Left colon (tissue), 2 donors: ENCODE measurements at places on chromosomes 2 and 18.

DNA sequence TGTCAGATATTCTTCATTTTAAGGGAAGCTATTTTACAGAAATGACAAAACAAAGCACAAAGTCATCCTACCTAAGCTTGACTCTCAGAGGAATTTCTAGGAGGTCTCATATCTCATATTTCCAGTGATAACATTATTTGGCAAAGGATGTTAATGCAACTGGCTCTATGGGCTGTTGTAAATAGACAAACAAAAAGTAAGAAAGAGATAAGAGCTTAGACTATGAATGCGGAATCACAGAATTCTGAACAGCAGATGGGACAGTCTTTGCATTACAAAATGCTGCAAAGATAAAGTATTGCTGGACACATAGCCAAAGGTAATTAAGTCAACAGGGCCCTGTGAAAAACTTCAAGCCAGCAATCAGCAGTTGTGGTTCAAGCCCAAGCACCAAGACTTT lies 23.9 kb downstream of the PIAS2 start:
- no peak for DNase-seq

GRCh38 chr2:40292291-40292690 lies 159.6 kb downstream of the SLC8A1 start:
- DNase-seq: no peak

DNA sequence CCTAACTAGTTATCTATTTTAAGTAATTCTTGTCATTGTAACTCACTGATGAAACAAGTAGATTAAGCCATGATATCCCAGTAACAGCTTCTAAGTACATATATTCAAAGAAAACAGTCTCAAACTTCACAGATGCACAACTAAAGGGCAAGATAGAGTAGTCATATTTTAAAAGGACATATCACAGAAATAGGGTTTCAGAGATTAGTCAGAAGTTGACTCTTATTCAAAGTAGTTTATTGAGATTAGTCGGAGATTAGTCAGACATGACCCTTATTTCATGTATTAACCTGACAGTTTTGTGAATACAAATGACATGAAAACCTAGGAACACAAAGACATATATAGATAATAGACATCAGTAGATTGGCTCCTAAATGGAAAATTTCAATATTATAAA lies 15.9 kb upstream of the CHAC2 start:
- DNase-seq: no peak

- DNase-seq: no peak
Measured at GRCh38 chr2:150125188-150125587, 362.3 kb downstream of the RND3 start.

DNA sequence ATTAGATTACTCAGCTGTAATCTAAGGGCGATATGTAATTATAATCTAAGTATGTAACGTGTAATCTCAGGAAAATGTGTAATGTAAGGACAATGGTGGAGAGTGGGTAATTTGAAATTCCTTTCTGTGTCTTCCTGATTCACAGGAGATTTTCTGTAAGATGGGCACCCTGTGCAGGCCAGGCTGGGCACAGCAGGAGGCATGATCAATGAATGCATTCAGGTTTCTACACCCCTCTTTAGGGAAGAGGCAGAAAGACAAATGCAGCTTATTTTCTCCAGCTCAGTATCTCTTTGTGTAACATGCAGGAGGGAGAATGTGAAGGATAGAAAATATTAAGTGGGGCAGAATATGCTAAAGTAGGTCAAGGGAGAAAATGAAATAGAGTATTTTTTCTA lies 320.1 kb downstream of the PIK3C3 start:
- no peak for DNase-seq

DNA sequence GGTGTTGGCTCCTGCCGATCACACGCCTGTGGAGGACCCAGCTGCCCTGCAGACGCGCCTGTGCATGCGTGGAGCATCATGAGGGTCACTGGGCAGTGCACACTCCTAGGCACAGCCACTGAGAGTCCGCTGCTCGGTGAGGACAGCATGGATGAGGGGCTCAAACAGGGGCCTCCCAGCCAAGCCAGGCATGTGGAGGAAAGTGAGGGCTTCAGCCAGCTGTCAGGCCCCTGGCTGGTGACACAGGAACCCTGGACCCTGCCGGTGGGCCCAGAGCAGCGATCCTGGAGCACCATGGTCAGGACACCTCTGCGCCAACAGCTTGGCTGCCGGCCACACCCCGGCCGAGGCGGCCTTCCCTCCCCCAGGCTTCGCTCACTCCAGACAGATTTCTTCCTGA lies 171.2 kb downstream of the RTP5 start:
- no peak for DNase-seq

- no peak for DNase-seq
Measured at GRCh38 chr2:176500901-176501300, 231.7 kb downstream of the MTX2 start.
